ENCODE measurements at places on chromosomes 1 and 21.
A peak's percentile ranks its signal among the peaks of the same experiment; 100 is the strongest.

DNA sequence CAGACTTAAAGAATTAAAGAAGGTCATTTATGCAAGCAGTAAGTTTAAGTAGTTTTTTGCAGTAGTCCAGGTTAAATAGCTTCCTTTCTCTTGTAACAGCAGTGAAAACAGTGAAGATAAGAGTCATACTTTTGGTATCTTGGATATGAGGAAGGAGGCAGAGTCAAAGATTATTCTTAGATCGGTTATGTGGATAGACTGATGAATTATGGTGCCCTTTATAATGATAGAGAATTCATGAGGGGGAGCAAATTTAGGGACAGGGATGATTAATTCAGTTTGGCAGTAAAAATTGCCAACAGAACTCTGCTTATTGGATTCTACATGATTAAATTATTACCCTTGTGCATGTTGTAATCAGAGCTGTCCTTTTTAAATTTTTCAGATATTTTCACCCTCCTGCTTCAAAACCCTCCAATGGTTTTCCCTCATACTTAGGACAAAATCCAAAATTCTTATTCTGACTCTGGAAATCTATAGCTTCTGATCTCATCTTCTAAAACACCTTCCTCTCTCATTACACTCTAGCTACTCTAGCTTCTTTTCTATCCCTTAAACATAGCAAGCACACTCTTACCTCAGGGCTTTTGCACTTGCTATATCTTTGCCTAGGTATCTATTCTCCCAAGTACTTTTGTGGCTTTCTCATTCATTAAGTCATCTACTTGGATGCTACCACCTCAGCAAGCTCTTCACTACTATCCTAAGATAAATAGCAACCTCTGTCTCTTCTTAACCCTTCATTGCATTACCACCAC, 79.8 kb downstream of the PKN2 start:
- DNase-seq = no peak

DNA sequence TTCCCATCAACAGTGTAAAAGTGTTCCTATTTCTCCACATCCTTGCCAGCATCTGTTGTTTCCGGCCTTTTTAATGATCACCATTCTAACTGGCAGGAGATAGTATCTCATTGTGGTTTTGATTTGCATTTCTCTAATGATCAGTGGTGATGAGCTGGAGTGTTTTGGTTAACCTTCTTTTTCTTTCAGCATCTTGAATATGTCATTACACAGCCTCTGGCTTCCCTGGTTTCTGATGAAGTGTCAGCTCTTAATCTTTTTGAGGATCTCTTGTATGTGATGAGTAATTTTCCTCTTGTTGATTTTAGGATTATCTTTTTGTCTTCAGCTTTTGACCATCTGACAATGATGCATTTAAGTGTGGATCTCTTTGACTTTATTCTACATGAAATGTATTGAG, 133.2 kb upstream of the GRIK3 start:
- DNase-seq = no peak

- no peak for DNase-seq
These were observed 6.7 kb upstream of the ARHGAP30 start for GRCh38 chr1:161076410-161076809.

GRCh38 chr21:38500073-38500472, 1.8 kb upstream of the ERG start:
- DNase-seq = no peak

- no peak for DNase-seq
These were observed 102.6 kb downstream of the GALNT2 start for GRCh38 chr1:230169454-230170152.

DNA sequence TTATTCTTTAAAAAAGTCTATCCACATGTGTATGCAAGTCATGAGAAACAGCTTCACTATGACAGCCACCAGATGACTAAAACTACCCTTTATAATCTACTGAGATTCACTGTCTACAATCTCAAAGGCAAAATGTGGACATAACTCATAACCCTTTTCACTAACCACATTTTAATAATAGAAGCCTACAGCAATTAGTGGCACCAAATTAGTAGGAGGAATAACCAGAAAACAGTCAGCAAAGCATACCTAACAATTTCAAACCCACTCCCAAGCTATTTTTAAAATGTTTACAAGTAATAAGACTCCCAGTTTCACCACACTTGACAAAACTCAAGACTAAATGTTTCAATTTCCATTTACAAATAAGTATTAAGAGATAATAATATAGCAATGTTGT, 442.9 kb downstream of the PTPRC start:
- DNase-seq = no peak

GRCh38 chr1:174836543-174836942, 163.2 kb upstream of the CACYBP start:
- DNase-seq = no peak

DNA sequence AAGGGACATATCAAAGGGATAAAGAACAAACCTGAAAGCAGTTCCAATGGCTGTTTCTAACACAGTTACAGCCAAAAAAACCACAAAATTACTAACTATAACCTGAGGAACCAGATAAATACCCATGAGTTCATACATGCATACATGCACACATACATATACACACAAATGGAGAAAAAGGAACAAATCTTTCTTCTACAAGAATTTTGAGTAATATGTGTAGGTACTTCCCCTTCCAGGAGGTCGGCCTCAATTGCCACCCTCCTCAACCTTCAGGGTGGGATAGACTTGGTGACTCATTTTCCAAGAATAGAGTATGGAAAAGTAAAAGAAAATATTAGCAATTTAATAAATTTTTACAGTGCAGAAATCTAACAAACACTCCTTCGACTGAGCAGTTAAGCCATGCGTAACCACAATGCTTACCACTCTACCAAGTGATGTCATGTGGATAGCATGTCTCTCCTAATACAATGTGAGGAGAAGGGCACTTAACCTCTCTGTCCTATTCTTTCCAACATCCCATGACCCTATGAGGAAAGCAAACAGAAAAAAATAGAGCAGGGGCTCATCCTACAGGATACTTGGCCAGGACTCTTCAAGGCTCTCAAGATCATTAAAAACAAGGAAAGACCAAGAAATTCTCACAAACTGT, 243.0 kb upstream of the RUNX1 start:
- DNase-seq = no peak

DNA sequence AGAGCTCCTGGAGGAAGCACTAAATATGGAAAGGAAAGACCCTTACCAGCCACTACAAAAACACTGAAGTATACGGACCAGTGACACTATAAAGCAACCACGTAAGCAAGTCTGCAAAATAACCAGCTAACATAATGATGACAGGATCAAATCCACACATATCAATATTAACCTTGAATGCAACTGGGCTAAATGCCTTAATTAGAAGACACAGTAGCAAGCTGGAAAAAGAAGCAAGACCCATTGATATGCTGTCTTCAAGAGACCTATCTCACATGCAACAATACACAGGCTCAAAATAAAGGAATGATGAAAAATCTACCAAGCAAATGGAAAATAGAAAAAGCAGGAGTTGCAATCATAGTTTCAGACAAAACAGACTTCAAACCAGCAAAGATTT, 31.0 kb downstream of the C1orf185 start:
- DNase-seq = no peak

- DNase-seq = peak; percentile 35
These were observed 26.6 kb downstream of the ABCG1 start for GRCh38 chr21:42245331-42246193.

- DNase-seq = no peak
These were observed 15.2 kb downstream of the SLC66A1 start for GRCh38 chr1:19327301-19327700.

GRCh38 chr1:156692925-156693847, 12.2 kb downstream of the CRABP2 start:
- DNase-seq = no peak

DNA sequence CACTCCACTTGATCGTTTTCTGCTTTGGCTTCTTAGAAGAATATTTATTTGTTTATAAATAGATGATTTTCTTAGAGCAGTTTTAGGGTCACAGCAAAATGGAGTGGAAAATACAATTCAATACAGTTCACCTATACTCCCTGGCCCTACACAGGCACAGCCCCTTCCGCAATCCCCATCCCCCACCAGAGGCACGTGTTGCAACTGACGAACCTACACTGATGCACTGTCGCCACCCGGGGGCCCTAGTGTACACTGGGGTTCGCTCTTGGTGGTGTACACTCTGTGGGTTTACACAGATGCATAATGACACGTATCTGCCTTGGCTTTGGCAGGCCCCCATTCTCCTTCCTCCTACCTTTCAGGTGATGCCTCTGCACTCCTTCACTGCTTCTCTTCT, 8.0 kb downstream of the ECHDC2 start:
- no peak for DNase-seq

- no peak for DNase-seq
These were observed 239.3 kb downstream of the KCNK2 start for GRCh38 chr1:215321802-215322201.

GRCh38 chr1:225534135-225534534, 106.3 kb upstream of the LBR start:
- no peak for DNase-seq

GRCh38 chr1:25080294-25081209, 150.5 kb upstream of the RUNX3 start:
- no peak for DNase-seq

DNA sequence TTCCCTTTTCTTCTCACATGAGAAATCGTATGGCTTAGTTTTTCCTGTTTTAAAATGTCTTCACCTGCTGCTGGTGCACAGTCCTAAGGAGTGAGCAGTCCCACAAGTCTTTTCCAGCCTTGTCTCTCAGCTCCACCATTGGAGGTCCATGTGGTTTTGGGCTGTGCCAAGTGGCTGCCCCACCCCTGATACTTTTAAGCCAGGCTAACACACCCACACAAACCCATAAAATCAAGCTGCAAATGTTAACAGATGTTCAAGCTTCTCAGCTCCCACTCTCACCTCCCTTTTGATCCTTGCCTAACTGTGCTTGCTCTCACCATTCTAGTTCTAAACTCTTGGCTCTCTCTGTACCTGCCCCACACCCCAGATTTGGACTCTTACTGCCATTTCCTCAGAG, 74.5 kb upstream of the COL24A1 start:
- DNase-seq = no peak

DNA sequence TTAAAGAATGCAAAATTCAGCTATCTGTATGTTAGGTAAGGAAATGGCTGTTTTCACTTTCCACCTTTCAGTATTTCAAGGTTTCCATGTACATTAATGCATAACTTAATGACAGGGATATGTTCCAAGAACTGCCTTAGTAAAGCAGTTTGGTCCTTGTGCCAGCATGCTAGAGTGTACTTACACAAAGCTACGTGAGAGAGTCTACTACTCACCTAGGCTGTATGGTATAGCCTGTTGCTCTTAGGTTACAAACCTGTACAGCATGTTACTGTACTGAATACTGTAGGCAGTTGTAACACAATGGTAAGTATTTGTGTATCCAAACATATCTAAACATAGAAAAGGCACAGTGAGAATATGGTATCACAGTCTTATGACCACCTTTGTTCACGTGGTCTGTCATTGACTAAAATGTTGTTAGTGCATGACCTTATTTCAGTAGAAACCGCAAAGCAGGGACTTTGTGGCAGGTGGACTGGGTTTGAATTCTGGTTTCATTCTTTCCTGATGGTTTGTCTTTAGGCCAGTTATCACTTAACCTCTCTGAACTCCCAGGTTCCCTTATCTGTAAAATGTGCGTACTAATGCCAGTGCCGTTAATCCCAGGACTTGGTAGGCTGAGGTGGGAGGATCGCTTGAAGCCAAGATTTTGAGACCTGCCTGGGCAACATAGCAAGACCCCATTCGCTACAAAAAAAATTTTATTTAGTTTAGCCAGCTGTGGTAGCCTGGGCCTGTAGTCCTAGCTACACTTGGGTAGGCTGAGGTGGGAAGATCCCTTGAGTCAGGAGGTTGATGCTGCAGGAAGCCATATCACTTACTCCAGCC, 4.9 kb downstream of the SMYD2 start:
- DNase-seq = no peak

DNA sequence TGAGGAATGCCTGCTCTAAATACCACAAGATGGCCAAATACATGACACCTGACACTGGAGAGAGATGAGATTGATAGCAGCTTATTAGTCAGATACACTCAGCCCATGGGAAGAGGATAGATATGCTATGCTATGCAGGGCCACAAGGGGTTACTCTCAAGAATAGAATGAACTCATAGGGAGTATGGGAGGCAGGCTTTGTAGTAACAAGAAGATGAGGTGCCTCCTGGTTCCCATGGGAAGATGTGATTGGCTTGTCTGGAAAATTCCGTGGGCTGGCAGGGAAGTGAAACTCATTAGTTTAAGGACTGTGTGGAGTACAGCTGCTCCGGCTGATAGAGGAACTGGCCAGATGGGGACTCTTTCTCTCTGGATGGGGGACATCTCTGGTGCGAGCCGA, 16.5 kb downstream of the CCDC30 start:
- DNase-seq = no peak

DNA sequence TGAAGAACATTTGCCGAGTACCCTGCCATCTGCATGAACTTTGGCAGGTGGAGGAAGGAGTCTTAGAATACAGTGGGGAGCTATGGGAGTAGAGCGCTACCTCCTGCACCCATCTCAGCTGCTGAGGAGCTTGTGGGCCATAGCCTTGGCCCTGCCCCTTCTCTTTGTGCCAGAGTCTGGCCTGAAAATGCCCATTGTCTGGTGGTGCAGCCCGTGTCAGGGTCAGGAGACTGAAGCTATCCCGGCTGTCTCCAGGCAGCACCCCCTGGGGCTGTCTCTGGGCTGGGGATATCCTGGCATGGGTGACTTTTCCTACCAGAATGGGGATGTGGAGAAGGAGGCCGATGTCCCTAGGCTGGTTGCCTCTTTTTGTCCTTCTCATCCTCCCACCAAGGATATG, 7.3 kb downstream of the IPO13 start:
- peak; percentile 82 for DNase-seq

DNA sequence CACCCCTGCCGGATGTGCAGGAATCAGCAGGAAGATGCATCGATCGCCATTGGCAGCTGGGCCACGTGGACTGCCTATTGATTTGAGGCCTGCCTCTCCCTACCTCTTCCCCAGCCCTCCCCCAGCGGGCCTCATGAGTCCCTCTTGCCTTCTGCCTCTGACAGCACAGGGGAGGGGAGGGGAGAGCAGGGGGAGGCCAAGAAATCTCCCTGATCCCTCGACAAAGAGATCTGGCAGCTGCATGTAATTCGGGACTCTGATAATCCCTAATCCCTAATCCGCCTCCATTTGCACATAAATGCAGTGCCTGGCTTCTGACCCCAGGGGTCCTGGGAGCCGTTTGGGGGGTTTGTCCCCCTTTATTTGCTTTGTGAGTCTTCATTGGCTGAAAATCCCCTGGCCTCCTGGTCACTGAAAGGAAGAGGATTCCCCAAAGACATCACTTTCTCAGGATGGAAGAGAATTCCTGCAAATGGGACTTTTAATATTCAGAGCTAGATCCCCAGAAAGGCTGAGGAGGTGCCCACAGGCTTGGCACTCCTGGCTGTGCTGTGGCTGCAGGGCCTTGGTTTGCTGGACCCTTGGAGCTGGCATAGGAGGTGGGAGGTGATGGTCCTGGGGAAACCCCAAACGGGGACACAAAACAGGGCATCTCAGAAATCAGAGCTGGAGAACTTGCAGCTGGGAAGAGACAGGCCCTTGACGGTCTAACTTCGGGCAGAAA, 239.4 kb upstream of the POU3F1 start:
- no peak for DNase-seq
